Breast epithelium (tissue), 4 donors: ENCODE measurements at places on chromosomes 5 and 9.

DNA sequence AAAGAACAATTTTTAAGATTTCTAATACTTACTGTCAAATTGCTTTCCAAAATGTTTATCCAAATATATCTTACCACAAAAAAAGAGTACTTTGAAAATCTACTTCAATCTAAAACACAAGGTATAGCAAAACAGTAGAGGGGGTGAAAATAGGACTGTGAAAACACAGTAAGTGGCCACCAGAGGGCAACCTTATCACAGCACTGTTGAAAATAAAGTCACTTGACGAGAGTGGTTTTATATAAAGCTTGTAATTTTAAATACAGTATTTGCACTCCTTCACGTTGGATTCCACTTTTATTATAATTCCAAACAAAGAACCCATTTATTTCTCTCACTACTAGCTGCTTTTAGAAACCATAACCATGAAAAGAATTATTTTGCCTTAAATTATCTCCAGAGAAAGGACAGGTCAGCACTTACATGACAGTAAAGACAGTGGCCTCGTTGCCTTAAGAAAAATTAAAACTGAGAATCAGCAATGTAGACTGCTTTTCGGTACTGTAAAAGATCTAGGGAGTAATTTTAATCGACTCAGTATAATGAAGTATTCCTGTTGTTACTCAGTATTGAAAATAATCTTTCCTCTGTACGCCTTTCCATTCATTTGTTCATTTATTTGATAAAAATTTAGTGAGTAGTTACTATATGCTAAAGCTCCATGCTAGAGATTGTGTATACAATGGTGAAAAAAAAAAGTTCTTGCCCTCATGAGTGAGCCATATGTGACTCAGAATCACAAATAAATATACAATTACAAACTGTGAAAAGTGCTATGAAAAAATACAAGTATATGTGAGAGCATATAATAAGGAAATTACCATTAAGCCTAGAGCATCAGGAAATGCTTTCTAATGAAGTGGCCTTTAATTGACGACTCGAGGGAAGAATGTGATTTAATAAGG lies 40.0 kb upstream of the CDK5RAP2 start:
- peak; percentile 43 for DNase-seq

- H3K4me3 ChIP-seq, result no peak overlapping the region
- H3K4me1 ChIP-seq, result no peaks in the 10 kb centered on the region
- H3K27ac ChIP-seq, result no peak overlapping the region
- no peaks in the 10 kb centered on the region for H3K36me3 ChIP-seq
- no peaks in the 10 kb centered on the region for H3K27me3 ChIP-seq
Observed at GRCh38 chr5:167949435-167949834, 342.0 kb upstream of the WWC1 start.

GRCh38 chr5:10627160-10627701 lies 63.4 kb downstream of the ANKRD33B start:
- H3K27ac ChIP-seq, result peak overlapping the region; percentile 67
- H3K27me3 ChIP-seq, result no peaks in the 10 kb centered on the region
- H3K4me3 ChIP-seq, result peak overlapping the region; percentile 37
- no peaks in the 10 kb centered on the region for H3K4me1 ChIP-seq

GRCh38 chr9:136147890-136148714 lies 29.4 kb upstream of the TMEM250 start:
- no peak for DNase-seq
- H3K27me3 ChIP-seq, result peaks cover 50% of the 10 kb centered on the region
- H3K27ac ChIP-seq, result no peak overlapping the region
- H3K4me1 ChIP-seq, result no peaks in the 10 kb centered on the region

- no peaks in the 10 kb centered on the region for H3K27me3 ChIP-seq
- no peak overlapping the region for H3K27ac ChIP-seq
- no peaks in the 10 kb centered on the region for H3K4me1 ChIP-seq
- H3K4me3 ChIP-seq, result no peak overlapping the region
Observed at GRCh38 chr5:146523698-146524097, 7.7 kb upstream of the GPR151 start.

GRCh38 chr5:159010661-159011442 lies 88.9 kb downstream of the EBF1 start:
- DNase-seq, result no peak
- H3K27me3 ChIP-seq, result no peaks in the 10 kb centered on the region
- no peaks in the 10 kb centered on the region for H3K36me3 ChIP-seq
- peak overlapping the region; percentile 0 for H3K4me3 ChIP-seq
- no peaks in the 10 kb centered on the region for H3K4me1 ChIP-seq

DNA sequence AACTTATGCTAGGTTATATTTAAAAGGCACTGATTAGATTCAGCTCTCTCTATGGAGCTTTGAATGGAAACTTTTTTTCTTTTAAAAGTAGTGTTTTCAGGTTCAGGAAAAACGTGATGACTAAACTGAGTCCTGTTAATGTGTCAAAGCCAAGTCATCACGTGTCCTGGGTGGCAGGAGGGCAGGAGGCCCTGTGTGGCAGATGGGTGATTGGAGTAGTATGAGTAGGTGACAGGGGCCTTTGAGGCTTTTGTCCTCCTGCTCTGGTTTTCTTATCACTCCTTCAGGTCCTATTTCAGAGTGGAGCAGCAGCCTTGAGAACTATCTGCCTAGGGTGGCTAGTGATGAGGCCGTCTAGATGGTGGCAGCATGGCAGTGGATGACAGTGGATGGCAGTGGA lies 17.7 kb upstream of the CARTPT start:
- H3K4me1 ChIP-seq, result no peaks in the 10 kb centered on the region
- no peak overlapping the region for H3K4me3 ChIP-seq
- H3K36me3 ChIP-seq, result no peaks in the 10 kb centered on the region
- H3K27ac ChIP-seq, result no peak overlapping the region
